ENCODE measurements at places on chromosomes 16 and 17.

GRCh38 chr16:84443166-84443802, 61.2 kb downstream of the MEAK7 start:
- no peak for DNase-seq

GRCh38 chr17:9225305-9226101, 204.2 kb downstream of the NTN1 start:
- no peak for DNase-seq

DNA sequence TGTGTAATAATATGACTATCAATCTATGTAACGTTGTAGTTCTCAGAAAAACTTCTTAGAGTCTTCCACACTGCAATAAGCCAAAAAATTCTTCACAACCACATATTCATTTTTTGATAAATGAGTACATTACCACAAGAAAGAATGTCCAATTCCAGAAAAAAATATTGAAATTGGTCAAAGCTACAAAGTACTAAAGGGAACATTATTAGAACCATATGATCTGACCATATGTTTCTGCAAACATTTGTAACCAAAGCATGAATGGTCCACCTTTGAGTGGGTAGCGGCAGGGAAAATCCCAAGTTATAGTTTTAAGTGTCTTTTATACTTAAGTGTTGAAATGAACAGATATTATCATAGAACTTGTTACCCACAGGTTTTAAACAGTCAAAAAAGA, 71.7 kb upstream of the NACA2 start:
- no peak for DNase-seq

DNA sequence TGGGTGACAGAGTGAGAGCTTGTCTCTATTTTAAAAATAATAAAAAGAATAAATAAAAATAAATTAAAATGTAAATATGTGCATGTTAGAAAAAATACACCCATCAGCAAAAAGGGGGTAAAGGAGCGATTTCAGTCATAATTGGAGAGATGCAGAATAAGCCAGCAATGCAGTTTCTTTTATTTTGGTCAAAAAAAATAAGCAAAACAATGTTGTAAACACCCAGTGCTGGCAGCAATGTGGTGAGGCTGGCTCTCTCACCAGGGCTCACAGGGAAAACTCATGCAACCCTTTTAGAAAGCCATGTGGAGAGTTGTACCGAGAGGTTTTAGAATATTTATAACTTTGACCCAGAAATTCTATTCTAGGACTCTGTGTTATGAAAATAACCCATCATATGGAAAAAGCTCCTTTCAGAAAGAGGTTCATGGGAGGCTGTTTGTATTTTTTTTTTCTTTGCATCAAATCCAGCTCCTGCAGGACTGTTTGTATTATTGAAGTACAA, 8.5 kb downstream of the STH start:
- DNase-seq, result no peak

- DNase-seq, result no peak
These were observed 696.5 kb downstream of the CDH11 start for GRCh38 chr16:64425381-64425780.

DNA sequence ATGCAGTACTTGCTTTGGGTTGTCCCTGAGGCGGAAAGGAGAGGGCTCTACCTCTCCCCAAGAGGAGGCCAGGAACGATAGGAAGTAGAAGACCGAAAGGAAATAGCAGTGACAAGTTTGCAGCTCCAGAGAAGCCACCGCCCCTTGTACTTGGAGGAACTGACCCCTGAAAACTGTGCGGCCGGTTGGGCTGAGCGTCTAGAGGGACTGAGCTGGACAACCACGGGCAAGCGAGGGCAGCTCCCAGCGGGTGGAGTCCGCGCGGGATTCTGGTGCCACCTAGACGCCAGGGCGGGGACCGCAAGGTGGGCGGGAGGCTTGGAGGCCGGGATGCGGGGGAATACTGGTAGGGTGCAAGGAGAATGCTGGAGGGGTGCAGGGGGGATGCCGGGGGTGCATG, 1.3 kb upstream of the SLC6A4 start:
- no peak for DNase-seq

GRCh38 chr17:73307130-73307529, 4.7 kb downstream of the CDC42EP4 start:
- no peak for DNase-seq

- no peak for DNase-seq
These were observed 36.5 kb upstream of the SLC38A10 start for GRCh38 chr17:81331527-81332043.

- DNase-seq, result no peak
These were observed 8.2 kb upstream of the BAIAP3 start for GRCh38 chr16:1325261-1325660.

GRCh38 chr16:1761751-1762150, 9.6 kb downstream of the NME3 start:
- no peak for DNase-seq

DNA sequence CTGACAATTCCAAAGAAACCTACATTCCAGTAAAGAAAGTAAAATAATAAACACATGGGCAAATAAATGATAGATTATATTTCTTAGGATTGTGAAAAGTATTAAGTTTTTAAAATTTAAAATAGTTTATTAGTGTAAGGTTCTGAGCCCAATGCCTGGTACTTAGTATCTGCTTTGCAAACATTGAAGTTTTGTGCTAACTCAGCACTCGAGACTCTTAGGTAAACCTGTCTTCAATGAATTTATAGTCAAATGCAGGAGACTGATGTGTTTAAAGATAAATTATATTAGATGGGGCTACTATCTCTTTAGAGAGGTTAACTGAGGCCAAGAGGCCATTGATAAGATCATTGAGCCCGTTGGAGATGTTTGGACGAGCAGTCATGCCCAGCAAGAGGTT, 138.3 kb upstream of the SALL1 start:
- no peak for DNase-seq

GRCh38 chr16:72829846-72830775, 217.8 kb downstream of the ZFHX3 start:
- DNase-seq, result no peak

GRCh38 chr17:66670206-66670605, 164.7 kb upstream of the CACNG5 start:
- DNase-seq, result no peak

- no peak for DNase-seq
These were observed 2.7 kb downstream of the CCDC102A start for GRCh38 chr16:57533431-57534336.

DNA sequence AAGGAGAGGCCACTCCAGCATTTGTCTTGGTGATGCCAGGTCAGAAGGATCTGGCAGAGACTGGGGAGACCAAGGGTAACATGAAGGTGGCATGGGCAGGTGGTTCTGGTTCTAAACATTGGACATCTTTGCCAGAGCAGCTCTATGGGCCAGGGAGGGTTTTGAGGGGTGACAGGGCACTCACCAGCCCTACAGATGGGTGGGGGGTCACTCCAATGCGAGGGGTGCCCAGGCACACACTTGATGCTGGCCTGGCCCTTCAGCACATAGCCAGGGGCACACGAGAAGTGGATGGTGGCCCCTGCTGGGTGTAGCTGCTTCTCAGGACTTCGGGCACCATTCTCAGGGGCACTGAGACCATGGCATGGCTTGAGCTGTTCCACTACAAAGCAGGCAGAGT, 5.5 kb upstream of the PHF12 start:
- DNase-seq, result no peak

GRCh38 chr17:34166352-34166751, 88.7 kb upstream of the CCL2 start:
- no peak for DNase-seq

DNA sequence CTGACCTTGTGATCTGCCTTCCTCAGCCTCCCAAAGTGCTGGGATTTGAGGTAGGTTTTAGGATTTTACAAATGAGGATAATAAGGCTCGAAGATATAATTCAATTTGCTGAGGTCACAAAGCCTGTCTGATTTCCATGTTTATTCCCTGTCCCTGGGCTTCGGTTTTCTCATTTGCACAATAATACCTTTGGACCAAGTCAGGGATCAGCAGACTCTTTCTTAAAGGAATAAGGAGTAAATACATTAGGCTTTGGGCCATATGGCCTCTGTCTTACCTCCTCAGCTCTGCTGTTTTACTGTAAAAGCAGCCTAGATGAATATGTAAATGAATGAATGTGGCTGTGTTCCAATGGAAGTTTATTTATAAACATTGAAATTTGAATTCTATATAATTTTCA, 442.8 kb downstream of the HS3ST4 start:
- no peak for DNase-seq

DNA sequence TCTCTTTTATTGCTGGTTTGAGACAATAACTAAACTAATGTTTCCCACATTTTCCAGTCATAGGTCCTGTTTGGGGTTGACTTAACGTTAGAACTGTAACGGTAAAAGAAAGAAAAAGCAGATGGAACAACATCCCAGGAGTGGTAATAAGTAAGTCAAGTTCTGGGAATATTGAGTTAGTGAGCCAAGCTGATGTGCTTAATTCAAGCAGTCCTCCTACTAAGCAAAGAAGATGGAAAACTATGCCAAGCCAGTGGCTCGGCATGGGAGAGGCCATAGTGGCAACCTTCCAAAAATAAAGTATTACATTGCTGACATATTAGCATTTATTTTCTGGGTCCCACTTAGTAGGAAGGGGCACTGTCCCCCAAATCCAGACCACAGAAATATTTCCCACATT, 161.7 kb upstream of the CDH5 start:
- no peak for DNase-seq

- no peak for DNase-seq
These were observed 30.2 kb upstream of the CPPED1 start for GRCh38 chr16:12833926-12834325.

- no peak for DNase-seq
These were observed 77.7 kb upstream of the EEF2KMT start for GRCh38 chr16:5175266-5175665.

- no peak for DNase-seq
These were observed 124.9 kb downstream of the WSCD1 start for GRCh38 chr17:6195123-6195522.

DNA sequence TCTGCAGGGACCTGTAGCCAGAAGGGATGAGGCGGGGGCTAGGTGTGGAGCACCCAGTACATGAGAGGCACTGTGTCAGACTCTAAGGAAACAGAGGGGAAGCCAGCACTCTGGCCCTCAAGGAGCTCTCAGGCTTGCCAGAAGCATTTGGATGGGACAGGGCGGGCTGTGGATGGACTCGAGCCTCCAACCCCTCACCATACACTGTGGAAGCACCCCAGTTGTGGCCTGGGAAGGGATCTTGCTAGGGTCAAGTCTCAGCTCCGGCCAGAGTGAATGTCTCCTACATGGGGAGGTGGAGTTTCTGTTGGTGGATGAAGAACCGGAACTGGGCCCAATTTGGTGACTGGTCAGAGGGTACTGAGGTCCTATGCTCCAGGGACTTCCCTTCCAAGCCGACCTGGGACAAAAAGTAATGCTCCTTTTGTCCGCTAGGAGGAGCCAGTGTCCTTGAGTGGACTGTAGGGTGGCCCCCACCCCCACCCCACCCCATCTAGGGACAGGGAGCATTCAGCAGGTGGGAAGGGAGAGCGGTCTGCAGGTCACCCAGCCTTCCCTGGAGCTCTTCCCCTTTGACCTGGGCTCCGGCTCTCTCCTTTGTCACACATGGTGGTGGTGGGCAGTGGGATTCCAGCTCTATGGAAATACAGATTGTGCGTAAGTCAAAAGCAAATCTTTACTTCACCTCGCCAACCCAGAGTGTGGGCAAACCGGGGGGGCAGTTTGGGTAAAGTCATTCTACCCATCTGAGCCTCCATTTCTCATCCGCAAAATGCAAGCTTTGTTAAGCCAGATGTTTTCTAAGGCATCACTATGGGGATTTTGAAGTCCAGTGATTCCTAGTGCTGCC, 20.4 kb upstream of the PHB1 start:
- DNase-seq, result peak; percentile 23

GRCh38 chr16:15739950-15740349, 89.9 kb downstream of the NDE1 start:
- DNase-seq, result no peak

DNA sequence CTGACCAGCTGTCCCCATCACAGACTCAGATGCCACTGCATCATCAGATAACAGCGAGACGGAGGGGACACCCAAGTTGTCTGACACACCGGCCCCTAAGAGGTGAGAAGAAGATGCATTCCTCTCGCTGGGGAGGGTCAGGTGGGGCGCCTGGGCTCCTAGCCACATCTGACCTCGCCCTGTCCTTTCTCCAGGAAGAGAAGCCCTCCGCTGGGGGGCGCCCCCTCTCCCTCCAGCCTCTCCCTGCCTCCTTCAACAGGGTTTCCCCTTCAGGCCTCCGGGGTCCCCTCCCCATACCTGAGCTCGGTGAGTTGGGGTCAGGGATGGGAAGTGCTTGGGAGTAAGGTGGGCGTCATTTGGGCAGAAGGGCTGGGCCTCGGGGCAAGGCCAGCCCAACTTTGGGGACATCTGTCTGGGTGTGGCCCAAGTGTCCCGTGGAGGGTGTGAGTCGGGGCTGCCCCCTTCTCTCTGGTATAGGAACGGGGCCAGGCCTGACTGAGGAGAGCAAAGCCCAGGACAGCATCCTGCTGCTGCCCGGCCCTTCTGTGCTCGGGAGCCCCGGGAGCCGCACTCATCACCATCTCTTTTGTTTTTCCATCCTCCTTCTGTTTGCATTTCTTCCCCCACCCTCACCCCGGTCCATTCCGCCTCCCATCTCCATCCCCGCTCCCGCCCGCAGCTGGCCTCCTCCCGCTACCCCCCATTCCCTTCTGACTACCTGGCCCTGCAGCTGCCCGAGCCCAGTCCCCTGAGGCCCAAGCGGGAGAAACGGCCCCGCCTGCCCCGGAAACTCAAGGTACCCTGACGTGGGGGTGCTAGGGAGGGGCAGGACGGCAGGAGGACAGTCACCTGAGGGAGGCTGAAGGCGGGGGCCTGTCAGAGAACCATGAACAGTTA, 4.9 kb downstream of the INO80E start:
- DNase-seq, result no peak

- no peak for DNase-seq
These were observed 346.6 kb upstream of the SALL1 start for GRCh38 chr16:51497541-51498211.

- no peak for DNase-seq
These were observed 14.2 kb upstream of the MARCHF10 start for GRCh38 chr17:62822080-62822904.

GRCh38 chr17:37779554-37779953, 34.7 kb upstream of the HNF1B start:
- no peak for DNase-seq

- DNase-seq, result no peak
These were observed 63.2 kb upstream of the TRAP1 start for GRCh38 chr16:3780570-3780969.

- no peak for DNase-seq
These were observed 27.9 kb upstream of the LRRC37A3 start for GRCh38 chr17:64947152-64947551.
